ENCODE measurements at places on chromosomes 4 and X. TPM values are rescaled to one million over a fixed set of nuclear protein-coding genes. Genes with fewer than 3 reads are reported as not detected.

HELT gene
- polyA plus RNA-seq: not detected

SYNPO2 gene
- polyA plus RNA-seq: 2.4 TPM

RNF212 gene
- polyA plus RNA-seq: 0.32 TPM

PPAT gene
- 3.7 TPM for polyA plus RNA-seq

FHDC1 gene
- 0.06 TPM for polyA plus RNA-seq

CTAG2 gene
- not detected for polyA plus RNA-seq

- H3K4me3 ChIP-seq: no peak overlapping the region
- no peaks in the 10 kb centered on the region for H3K36me3 ChIP-seq
- H3K27me3 ChIP-seq: no peaks in the 10 kb centered on the region
- H3K27ac ChIP-seq: no peak overlapping the region
- no peak for DNase-seq
- H3K4me1 ChIP-seq: no peaks in the 10 kb centered on the region
Observed at GRCh38 chr4:36325926-36326325, 44.5 kb downstream of the DTHD1 start.

DNA sequence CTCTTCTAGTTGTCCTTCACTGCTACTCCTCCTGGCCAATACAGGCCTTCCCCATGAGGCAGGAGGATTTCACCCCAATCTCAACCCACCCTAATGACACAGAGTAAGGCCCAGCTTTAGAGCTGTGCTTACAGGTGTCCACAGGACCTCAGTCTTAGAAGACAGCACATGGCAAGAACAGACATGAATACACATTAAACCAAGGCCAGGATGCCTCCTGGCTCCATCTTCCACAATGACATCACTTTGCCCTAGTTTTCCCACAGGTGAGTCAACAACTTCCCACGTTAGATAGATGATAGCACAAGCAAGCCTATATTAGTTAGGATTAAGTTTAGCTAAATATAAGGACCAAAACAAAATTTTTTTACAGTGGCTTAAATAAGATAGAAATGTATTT, 63.8 kb upstream of the NOCT start:
- no peak overlapping the region for H3K4me3 ChIP-seq
- DNase-seq: no peak
- H3K4me1 ChIP-seq: peaks cover 3% of the 10 kb centered on the region
- no peaks in the 10 kb centered on the region for H3K36me3 ChIP-seq
- H3K27ac ChIP-seq: no peak overlapping the region

- no peak for DNase-seq
- H3K4me3 ChIP-seq: no peak overlapping the region
- H3K4me1 ChIP-seq: no peaks in the 10 kb centered on the region
- no peaks in the 10 kb centered on the region for H3K36me3 ChIP-seq
- H3K27ac ChIP-seq: no peak overlapping the region
- no peaks in the 10 kb centered on the region for H3K27me3 ChIP-seq
Observed at GRCh38 chr4:5373327-5373726, 322.0 kb downstream of the STK32B start.

DNA sequence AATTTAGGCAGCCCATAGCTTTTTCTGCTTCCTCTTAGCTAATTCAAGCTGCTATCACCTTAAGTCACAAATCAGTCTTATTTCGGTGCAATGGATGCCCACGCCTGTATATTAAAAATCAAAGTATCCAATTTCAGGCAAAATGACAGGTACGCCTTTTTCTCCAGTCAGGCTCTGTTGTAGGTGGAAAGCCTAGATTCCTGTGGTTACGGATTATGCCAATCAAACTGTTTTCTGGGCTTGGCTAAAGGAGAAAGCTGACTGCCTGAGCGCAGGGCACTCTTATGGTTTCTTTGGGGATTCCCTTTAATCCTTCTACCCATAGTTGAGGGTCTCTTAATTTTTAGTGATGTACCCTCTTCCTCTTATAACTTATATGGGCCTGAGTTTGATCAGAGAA, 550.5 kb downstream of the PDHA2 start:
- peaks cover 4% of the 10 kb centered on the region for H3K27me3 ChIP-seq
- H3K36me3 ChIP-seq: no peaks in the 10 kb centered on the region
- no peaks in the 10 kb centered on the region for H3K4me1 ChIP-seq
- no peak overlapping the region for H3K4me3 ChIP-seq
- DNase-seq: no peak
- H3K27ac ChIP-seq: no peak overlapping the region

DNA sequence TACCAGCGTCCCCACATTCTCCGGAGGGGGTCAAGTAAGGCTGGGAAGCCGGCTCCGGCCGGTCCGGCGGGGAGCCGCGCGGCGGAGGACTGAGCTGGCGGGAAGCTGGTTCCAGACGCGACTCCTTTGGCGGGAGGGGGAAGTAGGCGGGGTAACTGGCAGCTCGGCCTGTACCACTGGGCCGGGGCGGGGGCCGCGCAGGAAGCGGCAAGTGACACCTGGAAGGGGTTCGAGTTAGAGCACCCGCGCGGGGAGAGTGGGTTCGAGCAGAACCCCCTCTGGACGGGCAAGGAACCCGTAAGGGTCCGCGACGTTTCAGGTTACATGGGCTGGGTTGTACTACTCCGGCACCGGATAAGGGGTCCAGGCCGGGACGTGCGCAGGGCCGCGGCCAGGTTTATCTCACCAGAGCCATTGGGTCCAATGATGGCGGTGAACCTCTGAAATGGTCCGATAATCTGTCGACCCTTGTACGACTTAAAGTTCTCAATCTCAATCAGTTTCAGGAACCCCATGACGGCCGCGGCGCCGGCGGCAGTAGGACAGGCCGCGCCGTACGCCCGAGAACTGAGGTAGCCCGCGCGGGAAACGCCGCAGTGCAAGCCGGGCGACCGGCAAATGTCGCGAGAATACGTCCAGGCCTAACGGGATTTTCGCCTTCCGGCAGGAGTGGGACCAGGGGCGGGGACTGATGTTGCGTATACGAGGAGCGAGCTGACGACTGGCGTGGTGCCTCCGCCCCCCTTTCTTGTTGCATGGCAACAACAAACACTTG, at the start of gene SMC1A:
TSS of gene SMC1A (minus strand) at position 569 of the 775 bp plus-strand sequence. CDS start at position 515, 54 bp downstream.
- peaks cover 26% of the 10 kb centered on the region for H3K4me1 ChIP-seq
- H3K27ac ChIP-seq: peak within 1 kb of the TSS; percentile 93
- DNase-seq: peak; percentile 92
- no peaks in the 10 kb centered on the region for H3K27me3 ChIP-seq
- H3K4me3 ChIP-seq: peak within 1 kb of the TSS; percentile 85
- H3K36me3 ChIP-seq: no peaks in the 10 kb centered on the region

Measured in liver (tissue), 10 donors.